KBM-7 (cell line): ENCODE measurements at places on chromosomes 16 and 17.

- DNase-seq: no peak
Observed at GRCh38 chr16:7651803-7652570, 319.3 kb downstream of the RBFOX1 start.

- DNase-seq: no peak
Observed at GRCh38 chr16:84834403-84834772, 14.6 kb downstream of the CRISPLD2 start.

DNA sequence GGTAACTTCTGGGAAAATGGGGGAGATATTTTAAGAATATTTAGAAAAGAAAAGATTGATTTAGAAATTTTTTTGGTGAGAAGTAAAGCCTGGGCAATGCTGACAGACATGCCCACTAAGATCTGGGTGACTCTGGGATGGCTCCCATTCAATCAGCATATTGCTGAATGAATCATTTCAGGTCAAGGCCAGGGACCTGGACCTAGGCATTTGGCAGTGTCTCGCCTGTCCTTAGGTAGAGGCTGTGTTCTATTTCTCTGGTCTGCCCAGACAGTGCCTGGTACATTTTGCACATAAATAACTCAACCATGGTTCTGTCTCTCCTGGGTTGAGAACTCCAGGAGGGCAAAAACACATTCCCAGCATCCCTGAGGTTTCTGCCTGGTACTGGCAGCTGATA lies 39.9 kb downstream of the SMPD3 start:
- no peak for DNase-seq

DNA sequence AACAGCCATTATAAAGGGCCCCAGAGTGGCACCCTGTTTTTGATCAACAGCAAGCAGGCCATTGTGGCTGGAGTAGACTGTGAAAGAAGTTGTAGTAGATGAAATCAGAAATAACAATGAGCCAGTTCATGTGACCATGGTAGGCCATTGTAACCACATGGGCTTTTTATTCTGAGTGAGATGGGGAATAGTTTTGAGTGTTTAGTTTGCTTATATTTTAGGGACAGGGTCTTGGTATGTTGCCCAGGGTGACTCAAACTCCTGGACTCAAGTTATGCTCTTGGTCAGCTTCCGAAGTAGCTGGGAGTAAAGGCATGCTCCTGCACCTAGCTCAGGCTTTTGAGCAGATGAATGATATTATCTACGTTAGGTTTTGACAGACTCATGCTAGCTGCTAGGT lies 12.0 kb downstream of the CBFB start:
- DNase-seq: no peak

DNA sequence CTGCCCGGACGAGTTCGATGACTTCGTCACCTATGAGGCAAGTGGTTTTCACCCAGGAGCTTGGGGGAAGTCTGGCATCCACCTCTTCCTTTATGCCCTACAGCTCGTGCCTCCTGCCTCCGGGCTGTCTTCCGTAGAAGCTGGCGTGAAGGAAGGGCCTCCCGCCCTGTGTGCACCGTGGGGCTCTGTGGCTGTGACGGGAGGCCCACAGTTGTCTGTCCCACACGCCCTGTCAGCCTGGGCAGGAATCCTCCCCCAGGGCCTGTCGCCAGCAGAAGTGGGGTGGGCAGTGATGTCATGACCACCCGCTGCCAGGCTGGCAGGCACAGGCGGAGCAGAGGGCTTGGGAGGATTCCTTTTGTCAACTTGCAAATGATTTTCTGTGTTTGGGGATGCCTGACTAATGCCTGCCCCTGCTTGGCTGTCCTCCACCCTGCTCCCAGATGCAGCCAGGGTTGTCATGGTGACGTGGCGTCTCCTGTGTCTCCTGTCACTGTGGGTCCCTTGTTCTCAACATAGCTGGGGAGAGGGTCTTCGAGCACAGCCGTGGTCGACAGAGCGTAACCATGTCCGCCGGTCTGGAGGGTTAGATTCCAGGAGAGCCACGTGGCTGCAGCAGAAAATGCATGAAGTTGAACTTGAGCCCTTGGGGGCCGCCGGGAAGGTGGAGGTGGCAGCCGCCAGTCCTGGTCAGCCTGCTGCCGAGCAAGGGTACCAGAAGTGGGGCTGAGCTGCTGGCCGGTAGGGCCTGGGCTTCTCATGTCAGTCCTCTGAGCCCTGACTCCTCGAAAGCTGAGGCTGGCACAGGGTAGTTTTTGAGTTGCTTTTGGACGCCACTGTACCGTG lies 46.1 kb downstream of the RAB11FIP3 start:
- DNase-seq: no peak

GRCh38 chr17:38604479-38605403 lies 1.0 kb downstream of the SRCIN1 start:
- peak; percentile 33 for DNase-seq

DNA sequence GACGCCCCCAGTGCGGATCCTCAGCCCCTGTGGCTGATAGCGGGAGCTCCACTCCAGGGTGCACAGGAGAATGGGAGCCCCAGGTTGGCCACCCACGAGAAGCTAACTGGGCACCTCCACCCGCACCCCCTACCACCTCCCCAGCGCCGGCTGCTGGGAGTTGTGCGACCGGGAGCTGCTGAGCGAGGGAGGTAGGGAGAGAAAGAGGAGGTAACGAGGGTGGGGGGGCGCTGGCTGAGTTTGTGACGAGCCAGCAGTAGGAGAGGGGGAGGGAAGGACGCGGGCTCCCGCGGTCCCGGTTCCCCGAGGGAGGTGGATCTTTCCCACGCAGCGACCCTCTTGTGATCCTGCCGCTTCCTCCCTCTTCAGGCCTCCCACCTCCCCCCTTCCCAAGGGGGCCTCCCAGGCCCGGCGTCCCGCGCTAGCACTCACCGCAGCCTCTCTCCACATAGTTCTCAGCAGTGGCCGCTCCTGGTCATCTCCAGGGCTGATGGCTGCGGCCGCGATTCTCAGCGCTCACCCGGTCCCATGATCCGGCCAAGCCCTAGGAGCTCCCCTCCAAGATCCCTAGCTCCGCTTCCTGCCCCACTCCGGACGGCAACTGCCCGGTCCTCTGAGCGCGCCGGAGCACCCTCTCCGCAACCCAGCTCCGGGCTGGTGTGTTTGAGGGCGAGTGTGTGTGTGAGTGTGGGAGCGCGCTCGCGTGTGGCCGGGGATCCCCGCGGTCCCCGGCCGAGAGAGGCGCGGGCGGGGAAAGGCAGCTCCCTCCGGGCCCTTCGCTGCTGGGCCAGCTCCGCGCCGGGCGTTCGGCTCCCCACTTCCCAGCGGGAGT lies at the start of gene GRIN2A:
Gene GRIN2A (minus strand): TSS at position 207 of the 832 bp plus-strand sequence. CDS start 2,017 bp downstream, outside the sequence.
- no peak for DNase-seq

DNA sequence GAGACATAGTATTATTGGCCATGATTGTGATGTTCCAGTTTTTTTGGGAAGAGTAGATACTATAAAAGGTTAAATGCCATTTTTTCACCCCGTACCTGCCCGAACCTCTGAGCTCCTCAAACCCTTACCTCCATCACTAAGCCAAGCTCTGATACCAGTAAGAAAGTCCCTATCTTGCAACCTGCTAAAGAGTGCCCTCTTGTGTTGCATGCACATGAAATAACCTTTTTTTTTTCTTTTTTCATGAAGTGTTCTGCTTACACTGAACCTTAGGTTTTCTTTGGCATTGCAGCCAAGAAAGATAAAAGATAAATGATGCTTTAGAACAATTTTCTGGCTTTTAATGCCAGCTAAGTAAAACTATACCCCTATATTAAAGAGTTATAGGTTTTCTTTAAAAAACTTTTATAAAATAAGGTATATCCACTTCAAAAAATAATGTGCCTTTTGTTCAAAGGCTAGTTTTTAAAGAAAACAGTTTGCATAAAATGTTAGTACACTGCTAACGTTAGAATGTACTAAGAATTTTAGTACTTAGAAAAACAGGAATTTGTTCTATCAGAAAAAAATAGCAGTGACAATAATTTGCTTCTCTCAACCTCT lies 295.3 kb upstream of the PMFBP1 start:
- peak; percentile 46 for DNase-seq
